ENCODE measurements at places on chromosomes 6 and 20.

GRCh38 chr6:84135291-84135690 is 92.2 kb downstream of the CEP162 start:
- DNase-seq: no peak

DNA sequence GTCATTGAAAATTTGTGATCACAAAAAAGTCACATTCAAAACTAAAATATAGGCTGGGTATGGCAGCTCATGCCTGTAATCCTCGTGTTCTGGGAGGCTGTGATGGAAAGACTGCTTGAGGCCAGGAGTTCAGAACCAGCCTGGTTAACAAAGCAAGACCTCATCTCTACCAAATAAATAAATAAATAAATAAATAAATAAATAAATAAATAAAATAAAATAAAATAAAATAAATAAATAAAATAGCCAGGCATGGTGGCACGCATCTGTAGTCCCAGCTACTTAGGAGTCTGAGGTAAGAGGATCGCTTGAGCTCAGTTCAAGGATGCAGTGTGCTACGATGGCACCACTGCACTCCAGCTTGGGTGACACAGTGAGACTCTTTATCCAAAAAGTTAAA is 343.1 kb upstream of the RUNX2 start:
- no peak for DNase-seq

DNA sequence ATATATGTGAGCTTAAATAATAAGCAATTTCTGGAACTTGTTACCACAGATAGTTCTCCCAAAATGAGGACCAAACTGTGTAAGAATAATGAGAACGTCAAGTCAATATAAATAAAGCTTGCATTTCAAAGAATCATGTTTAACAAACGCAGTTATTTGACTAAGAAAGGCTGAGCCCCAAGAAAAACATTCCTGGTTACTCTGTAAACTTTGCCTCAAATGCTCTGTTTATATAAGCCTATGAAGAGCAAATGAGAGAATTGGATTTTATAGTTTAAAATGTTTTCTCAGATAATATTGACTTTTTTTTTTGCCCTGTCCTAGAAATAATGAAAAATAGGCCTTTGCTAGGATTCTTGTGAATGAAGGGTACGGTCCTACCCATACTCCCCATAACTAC is 81.3 kb downstream of the C6orf52 start:
- no peak for DNase-seq

GRCh38 chr6:8079126-8079525 is 14.9 kb upstream of the BLOC1S5 start:
- no peak for DNase-seq

DNA sequence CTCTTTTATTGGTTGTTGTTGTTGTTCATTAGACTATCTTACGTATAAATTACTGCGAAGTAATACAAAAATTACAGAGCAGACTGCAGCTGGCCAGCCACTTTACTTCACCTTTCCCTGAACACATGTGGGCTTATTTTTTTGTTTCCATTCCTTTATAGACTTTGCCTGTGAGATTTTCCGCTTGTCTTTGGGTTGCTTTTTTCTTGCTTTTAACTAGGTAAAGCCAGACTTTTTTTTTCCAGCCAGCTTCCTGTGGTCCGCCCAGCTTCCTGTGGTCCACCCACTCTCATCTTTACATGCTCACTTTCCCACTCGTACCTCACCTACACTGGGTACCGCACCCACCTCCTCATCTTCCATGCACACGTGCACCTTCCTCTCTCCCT is 79.0 kb downstream of the IPCEF1 start:
- DNase-seq: no peak

- DNase-seq: no peak
Measured at GRCh38 chr6:99002831-99003230, 55.1 kb upstream of the FBXL4 start.

- peak; percentile 10 for DNase-seq
Measured at GRCh38 chr6:90241229-90241880, 55.3 kb downstream of the BACH2 start.

DNA sequence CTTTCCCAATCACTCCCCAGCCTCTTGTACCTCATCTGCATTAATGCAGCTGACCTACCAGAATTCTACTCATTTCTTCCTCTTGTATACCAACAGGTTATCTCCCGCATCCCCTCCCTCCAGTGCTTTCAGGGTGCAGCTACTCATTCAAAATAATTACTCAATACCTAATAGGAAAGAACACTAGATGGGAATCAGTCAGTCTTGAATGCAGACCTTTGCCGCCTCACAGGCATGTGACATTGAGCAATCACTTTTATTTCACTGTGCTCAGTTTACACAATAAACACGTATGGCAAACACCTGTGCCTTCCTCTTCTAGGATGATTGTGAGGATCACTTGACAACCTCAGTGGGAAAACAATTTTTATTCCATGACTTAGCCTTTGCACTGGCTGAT is 13.3 kb downstream of the ZSCAN31 start:
- DNase-seq: no peak

DNA sequence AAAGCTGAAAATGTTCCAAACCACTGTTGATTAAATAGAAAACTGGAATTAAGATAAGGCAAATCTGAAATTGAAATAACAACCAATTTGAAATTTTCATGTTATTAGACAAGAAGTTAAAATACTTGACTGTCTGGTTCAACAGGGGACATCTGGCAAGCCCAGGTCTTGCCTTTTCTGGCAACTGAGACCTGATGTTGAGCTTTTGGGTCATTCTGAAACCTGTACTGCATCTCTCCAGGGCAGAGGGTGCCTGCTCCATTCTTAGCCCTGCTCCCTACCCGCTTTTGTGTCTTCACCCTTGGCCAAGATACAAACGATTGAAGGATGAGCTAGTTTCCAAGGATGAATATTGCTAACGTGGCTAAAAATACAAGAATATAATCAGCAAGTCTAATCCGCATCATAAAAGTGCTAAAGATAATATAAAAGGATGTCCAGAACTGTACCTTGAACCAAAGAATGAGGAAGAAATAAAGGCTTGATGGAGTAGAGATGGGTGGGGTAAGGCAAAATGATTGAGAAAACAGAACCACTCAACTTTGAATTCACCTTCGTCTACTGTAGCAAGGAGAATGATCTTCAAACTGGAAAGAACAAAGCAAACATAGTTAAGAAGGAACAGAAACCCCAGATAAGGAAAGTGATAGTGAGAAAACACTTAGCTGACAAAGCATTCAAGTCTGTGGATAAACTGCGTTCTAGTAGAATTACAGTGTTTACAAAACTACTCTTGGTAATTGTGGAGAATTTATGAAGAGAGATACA is 109.8 kb upstream of the MAN1A1 start:
- no peak for DNase-seq

GRCh38 chr20:10228330-10228729 is 9.7 kb downstream of the SNAP25 start:
- peak; percentile 92 for DNase-seq

- DNase-seq: no peak
Measured at GRCh38 chr6:48630511-48630910, 519.5 kb upstream of the PTCHD4 start.

DNA sequence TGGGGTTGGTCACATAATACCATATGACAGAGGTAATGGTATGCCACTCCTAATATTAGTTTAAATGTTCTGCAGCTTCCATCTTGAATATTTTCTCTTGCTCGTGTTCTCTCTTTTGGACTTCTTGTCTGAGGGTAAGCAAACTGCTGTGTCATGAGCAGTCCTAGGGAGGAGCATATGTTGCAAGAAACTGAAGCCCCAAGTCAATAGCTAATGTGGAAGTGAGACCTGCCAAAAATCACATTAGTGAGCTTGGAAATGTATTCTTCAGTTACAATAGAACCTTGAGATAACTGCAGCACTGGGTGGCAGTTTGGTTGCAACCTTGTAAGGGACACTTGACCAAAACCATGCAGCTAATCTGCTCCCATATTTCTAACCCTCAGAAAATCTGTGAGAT is 178.2 kb upstream of the IMPG1 start:
- DNase-seq: no peak

GRCh38 chr20:10430000-10430466 is 4.0 kb downstream of the MKKS start:
- no peak for DNase-seq

DNA sequence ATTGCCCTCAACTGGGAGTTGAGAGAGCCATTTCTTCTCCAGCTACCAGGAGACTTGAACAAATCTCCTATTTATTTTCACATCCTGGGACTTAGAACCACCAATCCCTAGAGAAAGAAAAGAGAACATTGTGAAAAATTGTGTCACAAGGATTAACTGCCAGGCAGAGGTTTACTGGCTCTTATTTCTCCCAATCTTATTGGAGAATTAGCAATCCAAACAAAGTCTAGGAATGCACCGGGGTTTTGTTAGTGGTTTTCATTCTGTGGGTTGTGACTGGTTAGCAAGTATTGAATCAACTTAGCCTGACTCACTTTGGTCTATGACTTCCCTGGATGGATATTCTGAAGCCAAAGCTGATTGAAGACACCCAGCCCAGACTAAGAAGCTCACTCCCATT is 21.2 kb upstream of the ENPP5 start:
- no peak for DNase-seq

DNA sequence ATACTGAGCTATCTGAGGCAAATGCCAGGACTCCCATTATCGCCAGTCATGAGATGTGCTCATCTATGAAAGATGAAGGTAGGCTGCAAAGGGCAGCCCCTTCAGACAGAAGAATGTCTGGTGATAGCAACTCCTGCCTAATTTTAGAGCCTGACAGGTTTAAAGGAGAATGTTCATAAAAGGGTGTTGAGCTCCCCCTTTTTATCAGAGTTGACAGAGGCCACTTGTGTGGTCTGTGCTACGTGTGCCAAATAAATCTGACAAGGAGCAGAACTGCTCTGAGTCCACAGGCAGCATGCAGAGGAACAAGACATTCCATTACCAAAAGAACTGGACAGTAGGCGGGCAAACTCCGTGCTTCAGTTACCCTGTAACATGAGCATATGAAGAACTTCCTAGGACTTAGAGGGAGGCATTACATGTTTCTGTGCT is 101.8 kb downstream of the PREP start:
- DNase-seq: no peak

GRCh38 chr6:89951574-89952104 is 57.4 kb downstream of the GJA10 start:
- peak; percentile 79 for DNase-seq

DNA sequence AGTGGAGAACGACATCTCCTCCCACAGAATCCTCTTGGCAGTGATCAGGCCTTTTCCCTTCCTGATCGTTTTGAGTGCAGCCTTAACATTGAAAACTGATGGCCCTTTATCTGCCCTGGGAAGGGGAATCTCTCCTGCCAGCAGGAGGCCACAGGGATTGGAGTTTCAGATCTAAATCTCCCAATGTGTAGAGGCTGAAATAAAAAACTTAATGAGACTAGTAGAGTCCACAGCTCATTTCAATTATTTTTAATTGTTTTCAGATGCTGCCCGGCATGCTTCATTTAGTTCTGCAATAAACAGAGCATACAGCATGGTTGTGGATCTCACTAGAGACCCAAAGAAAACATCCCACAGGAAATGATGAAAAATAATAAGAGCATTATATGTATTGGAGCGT is 662.2 kb upstream of the HS3ST5 start:
- peak; percentile 6 for DNase-seq

DNA sequence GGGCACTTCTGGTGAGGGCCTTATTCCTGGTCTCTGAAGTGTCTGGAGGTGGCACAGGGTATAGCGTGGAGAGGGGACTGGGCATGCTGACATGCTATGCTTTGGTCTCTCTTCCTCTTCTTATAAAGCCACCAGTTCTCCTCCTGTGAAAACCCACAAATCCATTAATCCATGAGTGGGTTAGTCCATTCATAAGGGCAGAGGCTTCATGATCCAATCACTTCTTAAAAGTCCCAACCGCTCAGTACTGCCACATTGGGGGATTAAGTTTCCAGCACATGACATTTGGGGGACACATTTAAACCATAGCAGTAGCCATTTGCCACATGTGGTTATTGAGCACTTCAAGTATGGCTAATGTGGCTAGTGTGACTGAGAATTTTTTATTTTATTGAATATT is 3.8 kb upstream of the TRIB3 start:
- DNase-seq: no peak

DNA sequence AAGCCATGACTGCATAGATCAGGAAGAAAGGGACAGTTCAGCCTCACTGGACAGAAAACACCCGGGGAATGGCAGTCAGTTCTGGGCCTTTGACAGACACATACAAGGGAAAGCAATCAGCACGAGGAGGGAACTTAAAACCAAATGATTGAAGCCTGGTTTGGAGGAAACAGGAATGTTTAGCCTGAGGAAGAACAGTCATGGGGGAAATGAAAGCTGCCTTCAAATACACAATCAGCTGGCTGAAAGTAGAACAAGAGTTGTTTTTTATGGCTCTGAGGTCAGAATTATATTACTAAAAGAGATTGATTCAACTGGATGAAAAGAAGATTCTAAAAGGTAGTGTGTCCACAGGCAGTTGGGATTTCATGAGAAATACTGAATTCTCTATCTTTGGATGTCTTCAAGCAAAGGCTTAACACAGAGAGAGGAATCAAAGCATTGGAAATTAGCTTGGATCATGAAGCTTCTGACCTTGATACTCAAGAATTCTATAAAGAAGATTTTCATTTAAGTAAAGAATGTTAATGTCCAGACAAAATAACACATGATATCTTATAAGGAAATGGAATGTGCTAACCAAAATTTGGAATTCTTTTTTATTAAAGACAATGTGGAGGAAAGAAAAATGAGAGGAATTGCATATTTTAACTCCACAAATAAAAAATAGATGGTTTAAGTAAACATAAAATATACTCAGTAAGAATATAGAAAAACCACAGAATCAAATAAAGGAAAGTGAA is 216.6 kb downstream of the IBTK start:
- no peak for DNase-seq

- no peak for DNase-seq
Measured at GRCh38 chr6:11393713-11394627, 143.6 kb upstream of the TMEM170B start.

- no peak for DNase-seq
Measured at GRCh38 chr20:11432407-11432806, 485.3 kb upstream of the BTBD3 start.

- DNase-seq: no peak
Measured at GRCh38 chr6:40037271-40037670, 103.0 kb upstream of the MOCS1 start.

GRCh38 chr20:52921340-52921739 is 50.8 kb upstream of the TSHZ2 start:
- no peak for DNase-seq

- no peak for DNase-seq
Measured at GRCh38 chr20:63330084-63330760, 30.9 kb downstream of the CHRNA4 start.

DNA sequence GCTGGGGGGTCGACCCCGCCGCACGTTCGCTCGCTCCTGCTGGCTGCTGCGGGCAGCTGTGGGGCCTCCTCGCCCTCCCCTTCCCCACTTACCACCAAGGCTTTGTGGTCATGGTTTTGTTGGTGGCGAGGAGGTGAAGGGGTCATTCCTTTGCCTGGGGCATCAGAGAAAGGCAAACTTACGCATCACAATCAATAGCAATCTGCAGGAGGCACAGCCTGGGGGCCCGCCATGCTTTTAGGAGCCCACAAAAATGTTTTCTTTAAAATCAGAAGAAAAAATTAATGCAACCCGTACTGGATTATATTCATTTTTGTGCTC is 137.0 kb downstream of the IMPG1 start:
- no peak for DNase-seq

- DNase-seq: no peak
Measured at GRCh38 chr6:19857139-19857538, 20.0 kb downstream of the ID4 start.

Data from NCI-H1417 (cell line).